ENCODE measurements at places on chromosomes 4 and X.

- no peak for DNase-seq
Measured at GRCh38 chr4:138103597-138104283, 138.4 kb downstream of the SLC7A11 start.

GRCh38 chr4:106304632-106305031, 11.4 kb downstream of the TBCK start:
- no peak for DNase-seq

GRCh38 chr4:157421365-157421764, 200.8 kb downstream of the GRIA2 start:
- DNase-seq = no peak

DNA sequence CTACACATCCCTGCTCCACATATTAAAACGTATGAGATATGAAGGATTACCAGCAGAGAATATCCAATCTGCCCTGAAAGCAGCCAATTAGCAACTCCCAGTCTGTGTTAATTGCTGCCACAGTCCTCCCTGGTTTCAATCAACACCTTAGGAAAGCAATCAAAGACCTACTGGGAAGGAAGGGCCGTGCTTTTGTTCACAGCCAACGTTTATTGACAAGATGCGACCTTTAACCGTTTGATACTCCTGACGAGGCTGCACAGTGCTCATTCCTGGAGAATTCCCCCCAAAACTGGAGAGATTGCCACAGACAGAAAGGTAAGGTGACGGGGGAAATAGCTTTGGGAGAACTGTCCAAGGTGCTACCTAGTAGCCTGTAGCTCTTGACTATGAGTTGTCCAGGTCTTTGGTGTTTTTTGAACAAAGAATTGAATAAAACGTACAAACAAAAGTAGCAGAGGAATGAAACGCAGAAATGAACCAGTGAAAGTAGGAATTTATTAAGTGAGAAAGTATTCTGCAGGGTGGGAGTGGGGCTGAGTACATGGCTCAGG, 596.5 kb downstream of the NLGN4X start:
- DNase-seq = no peak

DNA sequence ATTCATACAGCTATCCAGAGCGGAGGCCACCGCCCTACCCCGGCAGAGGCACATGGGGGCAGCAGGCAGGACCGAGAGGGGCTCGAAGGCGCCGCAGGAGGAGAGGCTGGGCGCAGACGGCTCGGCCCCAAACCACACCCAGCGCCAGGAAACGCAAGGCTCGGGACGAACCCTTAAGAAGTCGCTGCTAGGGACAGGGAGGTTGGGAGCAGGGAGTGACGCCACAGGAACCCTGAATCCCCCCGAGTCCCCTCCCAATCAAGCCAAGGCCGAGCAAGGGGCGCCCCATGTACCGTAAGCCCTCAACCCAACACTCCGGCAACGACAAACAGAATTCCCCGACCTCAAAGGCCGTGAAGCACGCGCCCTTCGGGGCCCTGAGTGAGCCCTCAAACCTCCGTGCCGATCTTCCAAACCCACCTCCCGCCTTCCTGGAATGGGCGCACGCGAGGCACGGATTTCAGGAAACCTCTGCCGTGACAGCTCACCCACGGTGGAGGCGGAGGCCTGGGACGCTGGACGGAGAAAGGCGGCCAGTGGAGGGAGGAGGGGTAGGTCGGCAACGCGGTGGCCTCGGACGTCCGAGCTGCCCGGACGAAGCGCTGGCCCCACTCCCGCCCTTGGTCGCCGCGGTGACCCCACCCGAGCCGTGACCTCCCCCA, 1.8 kb downstream of the ZFYVE28 start:
- DNase-seq = no peak

- DNase-seq = no peak
Measured at GRCh38 chr4:52560844-52561280, 98.2 kb downstream of the USP46 start.

DNA sequence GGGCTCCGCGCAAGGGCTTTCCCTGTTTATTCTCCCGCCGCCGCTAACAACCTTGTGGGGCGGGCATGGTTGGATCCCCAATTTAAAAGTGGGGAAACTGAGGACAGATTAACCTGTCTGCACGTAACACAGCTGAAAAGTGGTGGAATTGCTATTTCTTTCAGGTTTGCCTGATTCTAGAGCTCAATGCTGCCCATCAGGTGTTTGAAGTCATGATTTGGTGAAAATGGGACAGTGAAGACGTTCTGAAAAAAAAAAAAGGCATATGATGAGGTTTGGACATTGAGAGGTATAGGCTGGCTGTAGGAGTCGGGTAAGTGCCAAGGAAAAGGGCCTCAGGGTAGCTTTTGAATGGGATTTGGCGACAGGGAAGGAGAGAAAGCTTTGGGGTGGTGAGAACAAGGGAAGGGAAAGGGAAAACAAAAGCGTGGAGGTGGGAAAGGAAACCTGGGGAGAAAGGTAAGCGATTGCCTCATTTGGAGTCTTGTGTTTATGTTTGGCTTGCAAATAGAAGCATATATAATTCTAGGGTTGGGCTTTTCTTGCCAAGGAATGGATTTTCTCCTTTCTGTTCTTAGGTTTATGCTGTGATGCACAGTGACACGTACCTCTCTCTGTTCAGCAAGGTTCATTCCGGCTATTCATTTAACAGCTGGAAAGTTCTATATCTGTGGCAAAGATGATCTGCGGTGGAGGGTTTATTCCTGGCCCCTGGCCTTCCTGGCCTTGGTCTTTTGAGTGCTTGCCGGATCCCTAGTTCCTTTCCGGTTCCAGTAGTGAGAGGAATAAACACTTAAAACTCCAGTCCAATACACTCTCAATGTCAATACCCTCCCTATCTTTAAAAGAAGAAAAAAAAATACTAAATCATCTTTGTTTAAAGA, 2.4 kb upstream of the STIM2 start:
- DNase-seq = no peak

- DNase-seq = no peak
Measured at GRCh38 chrX:49725923-49726904, 30.4 kb upstream of the PAGE1 start.

DNA sequence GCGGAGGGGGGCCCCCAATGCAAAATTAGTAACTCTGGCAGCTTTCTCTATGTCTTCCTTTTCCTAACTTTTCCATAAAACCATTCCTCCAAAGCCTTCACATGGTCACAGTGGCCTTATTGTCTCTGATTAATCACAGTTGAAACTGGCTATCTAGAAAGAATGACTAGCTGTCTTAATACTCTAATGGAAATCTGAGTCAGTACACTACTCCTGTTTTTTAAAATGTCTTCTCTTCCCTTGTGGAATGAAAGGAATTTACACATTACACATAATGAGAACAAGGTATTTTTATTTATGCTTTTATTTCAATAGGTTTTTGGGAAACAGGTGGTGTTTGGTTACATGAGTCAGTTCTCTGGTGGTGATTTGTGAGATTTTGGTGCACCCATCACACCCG, 66.3 kb upstream of the PUDP start:
- no peak for DNase-seq

GRCh38 chrX:30561191-30561590, 16.4 kb downstream of the TASL start:
- no peak for DNase-seq

DNA sequence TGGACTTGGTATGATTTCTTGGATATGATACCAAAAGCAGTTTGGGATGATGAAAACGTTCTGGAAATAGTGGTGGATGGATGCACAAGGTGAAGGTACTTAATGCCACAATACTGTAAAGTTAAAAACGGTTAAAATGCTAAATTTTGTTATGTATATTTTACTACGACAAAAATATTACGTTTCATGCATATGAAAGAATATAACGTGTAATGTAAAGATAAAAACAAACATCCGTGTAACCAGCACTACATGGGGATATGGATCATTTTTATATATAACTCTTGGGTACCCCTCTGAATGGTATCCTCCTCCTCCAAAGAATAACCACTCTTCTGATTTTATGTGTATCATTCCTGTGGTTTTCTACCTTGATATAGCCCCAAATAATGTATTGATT, 862 bp upstream of the CENPU start:
- no peak for DNase-seq

DNA sequence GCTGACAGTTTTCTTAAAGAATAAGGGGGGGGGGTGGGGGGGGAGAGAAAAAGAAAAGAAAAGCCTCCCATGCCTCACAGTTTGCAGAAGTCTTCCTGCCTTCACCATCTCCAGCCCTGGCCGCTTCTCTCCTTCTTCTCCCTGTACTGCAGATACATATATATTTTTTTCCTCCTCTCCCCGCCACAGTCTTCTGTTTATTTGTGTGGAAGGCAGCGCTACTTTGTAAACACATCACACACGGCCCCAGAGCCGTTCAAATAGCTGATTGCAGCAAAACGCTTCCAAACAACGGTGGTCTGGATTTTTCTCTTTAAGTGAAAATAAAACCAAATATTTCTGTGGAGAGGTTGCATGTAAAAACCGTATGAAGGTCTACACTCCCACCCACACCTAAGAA, 732 bp downstream of the NLGN4X start:
- no peak for DNase-seq

DNA sequence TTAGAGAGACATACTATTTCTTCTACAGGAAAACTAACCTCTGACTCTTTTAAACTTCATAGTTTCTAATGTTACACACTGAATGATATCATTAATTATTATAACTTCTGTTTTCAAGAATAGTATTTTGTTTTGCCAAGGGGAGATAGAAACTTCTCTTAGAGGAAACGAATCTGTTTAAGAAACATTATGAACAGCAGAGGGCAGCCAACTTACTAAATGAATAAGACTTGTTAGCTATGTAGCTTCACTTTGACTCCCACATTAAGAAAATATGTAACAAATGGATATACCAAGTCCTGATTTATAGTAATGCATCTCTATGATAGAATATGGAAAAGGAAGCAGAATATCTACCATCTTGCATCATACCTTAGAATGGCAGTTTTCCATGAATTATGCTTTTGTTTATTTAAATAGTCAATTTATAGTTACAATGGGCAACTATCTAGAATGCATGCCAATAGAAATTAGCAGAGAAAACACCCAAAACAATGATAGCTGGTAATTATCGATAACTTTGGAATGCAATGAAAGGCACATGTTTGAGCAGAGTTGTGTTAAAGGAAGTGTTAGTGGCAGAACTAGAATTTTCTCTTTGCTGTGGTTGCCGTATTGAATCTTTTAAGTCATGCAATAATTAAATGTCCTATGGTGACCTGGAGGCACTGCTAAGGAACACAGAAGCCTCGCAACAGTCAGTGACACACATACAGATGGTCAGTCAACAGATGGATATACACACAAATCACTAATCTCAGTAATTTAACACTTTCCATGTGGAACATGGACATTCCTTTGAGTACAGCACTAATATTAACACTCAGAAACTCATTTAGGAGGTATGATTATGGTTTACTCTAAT, 105.7 kb upstream of the PDLIM3 start:
- DNase-seq = no peak

DNA sequence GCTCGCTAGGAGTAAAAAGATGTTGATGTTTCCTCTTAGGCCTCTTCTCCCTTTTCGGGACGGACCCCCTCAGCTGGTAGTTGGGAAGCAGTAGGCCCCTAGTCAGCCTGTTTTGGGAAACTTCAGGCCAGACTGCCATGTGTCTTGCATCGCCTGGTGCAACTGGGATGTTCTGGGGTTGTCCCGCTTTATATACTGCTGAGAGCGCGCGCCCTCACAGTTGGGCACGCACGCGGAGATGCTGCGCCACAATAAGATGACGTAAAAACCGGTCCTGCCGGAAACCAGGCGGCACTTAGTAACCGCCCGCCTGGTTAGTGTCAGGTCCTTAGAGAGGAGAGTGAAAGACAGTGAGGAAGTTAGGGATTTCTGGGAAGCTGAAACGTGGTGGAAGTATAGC, 231.3 kb upstream of the CT83 start:
- DNase-seq = no peak

- DNase-seq = peak; percentile 56
Measured at GRCh38 chr4:13541720-13542576, 2.4 kb downstream of the NKX3-2 start.

DNA sequence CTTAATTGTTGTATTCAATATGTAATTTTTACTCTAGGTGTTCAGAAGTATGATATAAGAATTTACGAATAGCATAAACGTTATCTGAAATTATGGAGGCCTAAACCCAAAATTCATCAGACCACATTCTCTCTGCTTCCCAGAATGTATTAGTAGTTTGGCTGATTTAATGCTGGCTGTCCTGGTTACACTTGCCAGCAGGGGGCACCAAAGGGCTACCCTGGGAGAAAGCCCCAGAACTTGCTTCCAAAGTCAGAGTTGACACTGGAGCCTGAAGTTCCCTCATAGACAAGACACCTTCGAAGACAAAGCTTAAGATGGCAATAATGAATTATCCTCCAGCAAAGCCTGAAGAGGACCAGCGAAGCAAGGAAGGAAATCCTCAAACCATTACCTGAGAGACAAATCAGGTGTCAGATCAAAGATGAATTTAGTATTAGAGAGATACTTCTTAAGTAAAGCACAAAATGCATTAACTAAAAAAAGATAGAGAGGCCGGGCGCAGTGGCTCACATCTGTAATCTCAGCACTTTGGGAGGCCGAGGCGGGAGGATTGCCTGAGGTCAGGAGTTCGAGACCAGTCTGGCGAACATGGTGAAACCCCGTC, 11.3 kb upstream of the ANOS1 start:
- DNase-seq = peak; percentile 65

GRCh38 chr4:26028793-26029567, 115.0 kb downstream of the SMIM20 start:
- peak; percentile 74 for DNase-seq

GRCh38 chr4:1612278-1613098, 71.6 kb downstream of the FAM53A start:
- DNase-seq = no peak

GRCh38 chrX:44922980-44923379, 50.0 kb downstream of the KDM6A start:
- no peak for DNase-seq

- DNase-seq = no peak
Measured at GRCh38 chr4:8675906-8676305, 83.3 kb downstream of the CPZ start.

DNA sequence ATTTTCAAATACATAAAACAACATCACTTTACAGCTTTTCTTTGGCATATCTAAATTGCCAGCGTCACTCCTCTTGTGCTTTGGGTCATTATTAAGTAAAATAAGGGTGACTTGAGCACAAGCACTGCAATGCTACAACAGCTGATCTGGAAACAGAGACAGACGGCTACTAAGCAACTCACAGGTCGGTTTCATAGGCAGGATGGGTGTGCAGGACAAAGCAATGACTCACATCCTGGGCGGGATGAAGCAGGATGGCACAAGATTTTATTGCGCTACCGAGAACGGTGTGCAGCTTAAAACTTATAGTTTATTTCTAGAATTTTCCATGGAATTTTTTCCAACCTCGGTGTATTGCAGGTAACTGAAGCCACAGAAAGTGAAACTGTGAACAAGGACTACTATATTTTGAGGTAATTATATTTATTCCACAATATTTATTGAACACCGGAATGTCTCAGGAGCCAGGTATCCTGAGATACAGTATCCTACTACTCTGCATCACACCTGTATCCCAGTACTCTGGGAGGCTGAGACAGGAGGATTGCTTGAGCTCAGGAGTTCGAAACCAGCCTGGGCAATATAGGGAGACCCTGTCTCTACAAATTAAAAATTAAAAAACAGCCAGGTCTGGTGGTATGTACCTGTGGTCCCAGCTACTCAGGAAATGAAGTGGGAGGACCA, 215.5 kb downstream of the APBB2 start:
- no peak for DNase-seq

- DNase-seq = no peak
Measured at GRCh38 chrX:106774981-106775380, 27.5 kb upstream of the TBC1D8B start.

GRCh38 chr4:8537041-8537461, 43.1 kb upstream of the GPR78 start:
- no peak for DNase-seq
